Stromal cell of bone marrow (primary cell): ENCODE measurements at places on chromosomes 5 and 9.
A peak's percentile ranks its signal among the peaks of the same experiment; 100 is the strongest.

DNA sequence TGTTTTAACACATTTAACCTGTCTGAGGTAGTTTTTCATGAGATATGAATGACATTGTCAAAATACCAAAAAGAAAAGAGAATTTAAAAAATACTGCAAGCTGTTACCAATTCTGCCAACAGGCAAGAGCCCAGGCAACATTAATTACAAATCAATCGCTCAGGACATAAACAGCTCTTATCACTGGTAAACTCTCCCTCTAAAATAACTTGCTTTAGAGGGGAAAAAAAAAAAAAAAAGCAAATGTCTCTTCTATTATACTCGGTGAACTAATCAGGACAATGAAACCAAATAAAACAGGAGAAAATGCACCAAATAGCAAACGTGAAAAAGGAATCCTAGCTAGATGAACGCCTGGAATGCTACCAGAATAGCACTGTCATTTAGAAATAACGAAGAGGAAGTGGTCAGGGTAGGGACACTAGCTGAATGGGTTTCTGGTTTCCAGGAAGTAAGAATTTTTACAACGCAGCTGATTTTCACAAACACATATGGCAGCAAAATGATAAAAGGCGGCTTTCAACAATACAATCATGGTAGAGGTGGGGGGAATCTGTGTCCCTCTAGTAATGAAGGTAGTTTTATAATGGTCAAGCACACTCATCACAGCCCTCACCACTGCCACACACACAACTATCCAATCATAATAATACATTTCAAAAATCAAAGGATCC is 94.9 kb downstream of the DENND1A start:
- DNase-seq, result no peak

DNA sequence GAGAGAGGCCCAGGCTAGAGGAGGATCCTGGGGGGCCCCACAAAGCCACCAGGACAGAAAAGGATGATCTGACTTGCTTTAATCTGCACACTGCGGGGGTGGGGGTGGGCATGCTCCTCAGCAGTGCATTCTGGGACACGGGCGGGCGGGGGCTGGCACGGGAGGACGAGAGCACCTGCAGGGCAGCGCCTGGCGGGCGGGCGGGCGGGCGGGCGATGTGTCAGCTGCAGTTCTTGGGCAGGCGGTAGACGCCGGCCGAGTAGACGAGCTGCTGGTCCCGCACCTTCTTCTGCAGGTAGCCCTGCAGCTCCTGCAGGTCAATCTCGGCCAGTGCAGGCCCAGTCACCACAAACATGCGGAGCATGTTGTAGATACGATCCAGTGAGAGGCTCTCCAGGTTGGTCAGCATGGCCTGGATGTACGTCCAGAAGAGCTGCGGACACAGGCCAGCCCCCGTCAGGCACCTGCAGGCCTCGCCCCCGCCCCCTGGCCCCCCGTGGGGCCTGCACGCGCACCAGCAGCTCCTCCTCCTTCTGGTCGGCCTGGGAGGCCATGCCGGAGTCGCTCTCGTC is 3.0 kb upstream of the TMEM210 start:
- DNase-seq, result no peak

- no peak for DNase-seq
Measured at GRCh38 chr5:142817949-142818431, 47.8 kb downstream of the ARHGAP26 start.

DNA sequence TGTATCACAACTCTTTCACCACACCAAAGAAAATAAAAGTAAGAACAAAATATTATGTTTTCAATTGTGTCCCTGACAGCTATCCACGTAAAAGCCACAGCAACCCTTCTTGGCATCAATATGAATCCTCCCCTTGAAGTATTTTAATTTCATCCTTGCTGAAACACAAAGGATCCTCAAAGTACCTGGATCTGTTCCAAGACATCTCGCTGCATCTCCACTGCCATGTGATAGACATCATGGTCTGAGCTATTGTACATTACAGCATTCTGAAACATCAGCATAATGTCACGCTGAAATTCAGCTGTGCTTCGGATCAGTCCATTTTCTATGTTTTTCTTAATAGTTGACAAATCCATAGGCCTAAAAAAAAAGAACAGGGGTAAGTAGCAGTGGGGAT is 17.7 kb downstream of the BRD8 start:
- DNase-seq, result no peak

DNA sequence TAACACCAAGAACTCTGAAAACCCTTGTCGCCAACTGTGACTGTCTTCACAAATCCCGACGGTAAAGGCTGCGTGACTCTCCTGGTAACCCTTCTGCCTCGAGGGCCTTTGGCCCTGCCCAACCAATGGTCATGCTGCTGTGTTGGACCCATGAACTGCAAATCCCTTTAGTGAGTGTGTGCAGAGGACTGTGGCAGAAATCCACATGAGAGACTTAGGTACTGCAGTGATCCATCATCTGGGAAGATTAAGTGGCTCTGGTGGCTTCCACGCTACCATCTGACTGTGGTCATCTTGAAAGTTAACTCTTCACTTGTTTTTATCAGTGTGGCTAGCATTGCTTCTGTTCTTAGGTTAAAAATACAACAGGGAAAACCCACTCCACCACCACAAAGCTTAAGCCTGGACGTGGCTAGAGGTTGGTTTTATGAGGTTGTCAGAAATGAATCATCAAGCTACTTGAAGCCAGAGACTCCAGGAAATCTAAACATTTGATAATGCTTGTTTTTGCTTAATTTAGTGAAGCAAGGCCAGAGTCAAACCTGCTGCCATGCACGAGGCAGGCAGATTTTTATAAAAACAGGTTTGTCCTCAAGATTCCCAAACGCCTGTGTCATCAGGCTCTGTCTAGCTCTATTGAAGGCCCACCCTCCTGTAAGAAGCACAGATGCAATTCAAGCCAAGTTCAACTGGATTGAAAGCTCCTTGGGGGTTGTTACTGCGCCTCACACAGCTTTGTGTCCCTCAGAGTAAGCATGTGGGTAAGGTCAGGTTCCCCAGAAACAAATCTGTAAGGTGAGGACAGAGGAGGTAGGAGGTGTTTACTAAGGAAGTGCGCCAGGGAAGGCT is 52.7 kb upstream of the ERCC6L2 start:
- DNase-seq, result peak; percentile 57

- no peak for DNase-seq
Measured at GRCh38 chr5:3659907-3660306, 64.3 kb downstream of the IRX1 start.

GRCh38 chr5:35282810-35283209 is 52.5 kb upstream of the PRLR start:
- no peak for DNase-seq

DNA sequence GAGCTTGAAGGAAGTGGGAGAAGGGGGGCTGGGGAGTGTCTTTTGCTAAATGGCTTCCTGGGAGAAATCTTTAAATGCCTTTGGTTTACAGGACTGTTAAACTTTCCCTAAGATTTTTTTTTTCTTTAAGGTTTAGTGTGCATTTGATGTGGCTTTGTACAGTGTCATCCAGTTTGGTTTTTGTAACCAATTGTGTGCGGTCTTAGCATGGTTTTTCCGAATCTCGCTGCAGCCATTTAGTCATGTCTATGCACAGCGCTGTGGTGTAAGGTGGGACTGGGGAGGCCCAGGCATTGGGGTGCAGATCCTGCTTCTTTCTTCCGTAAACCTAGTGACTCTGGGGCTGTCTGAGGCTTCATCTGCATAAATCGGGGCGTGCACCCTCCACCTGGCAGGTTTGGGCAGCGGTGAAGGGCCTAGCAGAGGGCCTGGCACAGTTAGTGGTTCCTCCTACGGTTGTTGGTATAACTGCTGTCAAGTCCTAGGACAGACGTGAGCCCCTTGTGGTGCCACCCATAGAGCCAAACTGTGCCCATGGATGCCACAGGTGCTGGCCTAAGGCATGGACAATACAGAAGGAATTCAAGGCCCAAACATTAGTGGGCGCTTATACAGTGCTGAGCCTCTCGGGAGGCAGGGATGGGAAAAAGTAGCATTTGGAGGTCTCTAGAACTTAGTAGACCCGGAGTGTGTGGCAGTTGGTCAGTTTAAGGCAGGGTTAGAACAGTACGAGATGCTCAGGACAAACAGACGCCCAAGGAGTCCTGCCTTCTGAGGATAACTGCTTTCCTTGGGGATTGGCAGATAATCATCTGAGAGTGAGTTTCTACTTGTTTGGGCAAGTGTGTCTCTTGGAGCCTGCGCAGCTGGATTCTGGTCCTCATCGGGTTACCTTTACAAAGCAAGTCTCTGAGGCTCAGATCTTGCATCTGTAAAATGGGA is 1.5 kb downstream of the PRRC2B start:
- no peak for DNase-seq

GRCh38 chr5:133257977-133258376 is 206.2 kb downstream of the HSPA4 start:
- no peak for DNase-seq

GRCh38 chr9:131499254-131499767 is 3.4 kb upstream of the POMT1 start:
- DNase-seq, result no peak

GRCh38 chr5:156678484-156678883 is 171.6 kb upstream of the PPP1R2B start:
- DNase-seq, result no peak

GRCh38 chr5:144468571-144468970 is 297.9 kb downstream of the KCTD16 start:
- no peak for DNase-seq

- DNase-seq, result no peak
Measured at GRCh38 chr5:132243366-132243977, 14.0 kb upstream of the PDLIM4 start.

- DNase-seq, result no peak
Measured at GRCh38 chr9:134444038-134444315, 117.7 kb downstream of the RXRA start.

GRCh38 chr5:62896121-62896893 is 317.7 kb downstream of the LRRC70 start:
- DNase-seq, result no peak

DNA sequence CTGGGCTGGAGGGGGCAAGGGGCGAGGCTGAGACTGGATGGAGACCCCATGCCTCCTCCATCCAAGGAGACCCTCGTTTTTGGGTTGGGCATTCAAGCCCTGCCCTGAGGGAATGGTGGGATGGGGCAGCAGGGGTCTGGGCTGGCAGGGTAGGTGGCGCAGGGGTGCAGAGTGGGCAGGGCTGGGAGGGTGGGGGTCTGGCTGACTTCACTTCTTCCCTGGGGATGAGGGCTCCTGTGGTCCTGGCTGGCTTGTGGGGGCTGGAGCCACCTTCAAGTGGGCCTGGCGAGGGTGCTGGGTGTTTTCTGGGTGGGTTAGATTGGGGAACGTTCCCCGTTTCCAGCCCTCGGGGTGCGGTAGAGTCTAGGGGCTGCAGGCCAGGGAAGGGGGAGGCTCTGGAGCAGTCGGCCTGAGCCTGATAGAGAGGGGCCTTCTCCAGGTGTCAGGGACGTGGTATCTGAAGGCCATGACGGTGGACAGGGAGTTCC is 412 bp downstream of the LCN1 start:
- no peak for DNase-seq

GRCh38 chr5:91373006-91373405 is 10.1 kb downstream of the ARRDC3 start:
- no peak for DNase-seq

- no peak for DNase-seq
Measured at GRCh38 chr5:178372142-178372571, 139.6 kb upstream of the PHYKPL start.

DNA sequence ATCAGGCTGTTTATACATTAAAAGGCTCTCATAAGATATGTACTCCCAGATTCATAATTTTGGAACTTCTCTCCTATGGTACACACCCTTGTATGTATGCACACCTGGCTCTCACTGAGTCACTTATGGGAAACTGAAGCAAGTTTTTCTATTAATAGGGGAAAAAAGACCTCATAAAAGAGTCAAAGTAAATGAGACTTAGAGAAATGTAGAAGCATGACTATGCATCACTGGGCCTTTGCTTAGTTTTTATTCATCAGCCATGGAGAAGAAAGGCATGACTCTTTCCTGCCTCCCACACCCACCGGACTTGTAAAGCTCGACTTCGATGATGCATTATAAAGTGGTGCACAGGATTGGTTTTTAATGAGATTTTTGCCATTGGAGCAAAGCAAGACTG is 28.2 kb downstream of the MTAP start:
- peak; percentile 43 for DNase-seq
